ENCODE measurements at places on chromosomes 7 and 10.

- DNase-seq, result no peak
These were observed 66.1 kb downstream of the SAMD9 start for GRCh38 chr7:93051660-93052059.

DNA sequence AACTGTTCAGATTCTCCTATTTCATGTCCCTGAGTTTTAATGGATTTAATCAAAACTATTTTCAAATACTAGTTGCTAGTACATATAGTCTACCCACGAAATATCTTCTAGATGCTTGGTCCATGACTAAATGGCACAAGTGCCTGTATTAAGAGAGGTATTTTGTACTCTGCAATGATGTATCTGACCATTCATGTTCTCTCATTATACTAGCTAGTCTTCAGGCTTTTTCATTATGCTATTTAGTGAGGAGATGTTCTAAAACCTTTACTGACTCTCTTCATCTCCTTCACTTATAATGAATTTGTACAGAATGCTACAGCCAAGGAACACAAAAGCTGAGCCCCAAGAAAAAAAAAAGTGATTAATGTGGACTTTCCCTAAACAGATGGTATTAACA is 222.5 kb downstream of the AHR start:
- no peak for DNase-seq

DNA sequence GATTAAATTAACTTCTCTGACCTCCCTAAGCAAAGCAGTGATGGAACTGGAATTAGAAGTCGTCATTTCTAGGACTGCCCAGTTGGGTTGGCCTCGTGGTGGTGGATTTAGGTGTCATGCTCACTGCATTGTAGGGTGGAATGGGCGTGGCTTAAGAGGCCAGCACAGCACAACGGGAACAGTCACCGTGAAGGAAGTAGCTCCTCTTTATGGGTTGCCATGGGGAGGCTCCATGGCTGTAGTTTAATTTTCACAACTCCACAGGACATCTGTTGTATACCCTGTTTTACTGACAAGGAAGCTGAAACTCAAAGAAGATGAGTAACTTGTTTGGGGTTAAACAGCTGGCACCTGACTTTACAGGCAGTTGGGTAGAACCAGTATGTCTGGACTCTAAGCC is 208.3 kb downstream of the CELF2 start:
- DNase-seq, result peak; percentile 73

- no peak for DNase-seq
These were observed 50.6 kb downstream of the PRTFDC1 start for GRCh38 chr10:24901686-24902399.

DNA sequence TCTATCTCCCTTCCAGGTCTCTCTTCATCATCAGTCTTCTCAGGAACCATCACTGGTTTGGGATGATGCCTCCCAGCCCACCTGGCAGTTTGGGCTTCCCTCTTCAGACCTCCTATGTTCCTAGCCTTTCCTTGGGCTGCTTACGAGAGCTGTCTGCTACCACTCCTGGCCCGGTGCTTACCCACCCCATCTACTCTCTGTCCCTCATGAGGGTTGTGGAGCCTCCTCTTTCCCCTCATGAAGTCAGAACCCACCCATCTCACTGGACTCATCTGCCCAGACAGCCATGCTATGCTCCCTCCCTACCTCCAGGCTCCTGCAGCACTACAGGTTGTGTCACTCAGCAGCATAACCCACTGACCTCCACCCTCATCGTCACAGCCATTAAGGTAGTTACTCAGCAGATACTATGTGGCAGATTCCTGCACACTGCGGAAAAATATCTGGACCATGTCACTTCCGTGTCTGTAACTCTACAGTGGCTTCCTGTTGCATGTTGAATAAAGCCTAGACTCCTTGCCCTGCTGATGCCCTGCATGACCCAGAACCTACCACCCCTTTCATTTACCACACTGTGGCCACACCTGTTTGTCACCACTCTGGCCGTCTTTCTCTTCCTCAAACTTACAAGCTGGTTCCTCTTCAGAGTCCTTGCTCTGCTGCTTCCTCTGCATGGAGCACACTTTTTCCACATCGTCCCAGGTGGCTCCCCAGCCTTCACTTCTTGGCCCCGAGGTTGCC is 2.0 kb downstream of the DBNL start:
- peak; percentile 37 for DNase-seq

- no peak for DNase-seq
These were observed at the start of gene AKR1C3 for GRCh38 chr10:5094265-5095205. Gene AKR1C3, plus strand, starts transcription at chr10:5094414. Its CDS starts 31 bp downstream, at chr10:5094445.

GRCh38 chr10:89505640-89506275 is 29.6 kb downstream of the SLC16A12 start:
- DNase-seq, result no peak

DNA sequence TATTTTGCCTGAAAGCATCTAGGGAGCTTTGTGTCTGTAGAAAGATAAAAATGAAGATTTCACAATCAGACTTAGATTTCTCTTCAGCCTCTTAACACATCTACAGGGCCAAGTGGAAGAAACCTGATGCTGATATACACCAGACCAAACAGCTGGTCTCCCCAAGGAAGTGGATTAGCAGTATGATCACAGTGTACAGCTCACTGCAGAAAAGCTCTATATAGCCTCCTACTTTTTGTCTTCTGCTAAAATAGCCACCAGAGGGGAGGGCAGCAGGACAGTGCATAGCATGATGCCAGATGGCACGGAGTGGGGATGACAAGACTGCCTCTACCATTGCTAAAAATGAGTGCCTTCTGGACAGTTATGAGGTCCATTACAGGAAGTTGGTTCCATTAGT is 16.0 kb downstream of the FAM13C start:
- DNase-seq, result no peak

- DNase-seq, result no peak
These were observed at the start of gene ZNF735 for GRCh38 chr7:64206903-64207302. Gene ZNF735, plus strand, starts transcription at chr7:64207203. Its CDS starts 0 bp downstream, at chr7:64207203.

GRCh38 chr7:120412139-120413050 is 139.4 kb downstream of the KCND2 start:
- no peak for DNase-seq

- no peak for DNase-seq
These were observed 119.8 kb downstream of the FAM107B start for GRCh38 chr10:14654821-14655382.

GRCh38 chr7:32058002-32058401 is 12.2 kb downstream of the PDE1C start:
- DNase-seq, result no peak

DNA sequence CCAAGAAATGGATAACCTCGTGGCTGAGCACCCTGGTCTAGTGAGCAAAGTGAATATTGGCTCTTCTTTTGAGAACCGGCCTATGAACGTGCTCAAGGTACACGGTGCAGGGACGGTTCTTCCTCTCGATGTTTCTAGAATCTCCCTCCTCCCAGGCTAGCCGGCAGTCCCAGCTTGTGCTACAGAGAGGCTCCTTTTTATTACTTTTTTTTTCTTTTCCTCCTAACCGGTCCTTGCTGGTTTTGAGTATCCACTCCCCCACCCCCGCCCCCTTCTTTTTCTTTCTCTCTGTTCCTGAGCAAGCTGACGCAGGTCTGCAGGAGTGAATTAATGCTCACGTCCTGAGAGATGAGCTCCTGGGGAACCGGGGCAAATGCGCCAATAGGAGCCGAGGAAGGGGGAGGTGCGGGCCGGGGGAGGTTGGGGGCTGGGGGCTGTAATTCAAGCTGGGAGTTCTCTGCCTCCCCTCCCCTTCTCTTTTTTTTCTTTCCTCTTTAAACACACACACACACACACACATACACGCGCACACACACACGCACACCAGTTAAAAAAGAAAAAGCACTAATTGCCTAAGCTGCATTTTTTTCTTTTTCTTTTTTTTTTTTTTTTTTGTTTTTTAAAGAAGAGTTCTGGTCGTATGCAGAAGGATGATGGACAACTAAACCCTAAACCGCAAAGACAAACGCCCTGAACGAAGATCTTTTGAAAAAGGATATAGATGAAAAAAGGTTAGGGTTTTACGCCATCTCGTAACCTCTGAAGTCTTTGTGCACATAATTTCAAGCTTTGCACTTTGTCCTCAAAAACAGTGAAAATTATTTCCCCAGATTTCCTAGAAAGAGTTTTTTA is 6.6 kb downstream of the CPA2 start:
- DNase-seq, result no peak

- no peak for DNase-seq
These were observed 16.9 kb downstream of the CPA1 start for GRCh38 chr7:130397051-130397757.

- no peak for DNase-seq
These were observed 131.5 kb upstream of the LAMB4 start for GRCh38 chr7:108261560-108262255.

- no peak for DNase-seq
These were observed 46.7 kb upstream of the WNT16 start for GRCh38 chr7:121282129-121282528.

GRCh38 chr7:44134943-44135628 is 6.0 kb downstream of the MYL7 start:
- no peak for DNase-seq

- DNase-seq, result no peak
These were observed 15.8 kb downstream of the GTPBP4 start for GRCh38 chr10:1003884-1004670.

DNA sequence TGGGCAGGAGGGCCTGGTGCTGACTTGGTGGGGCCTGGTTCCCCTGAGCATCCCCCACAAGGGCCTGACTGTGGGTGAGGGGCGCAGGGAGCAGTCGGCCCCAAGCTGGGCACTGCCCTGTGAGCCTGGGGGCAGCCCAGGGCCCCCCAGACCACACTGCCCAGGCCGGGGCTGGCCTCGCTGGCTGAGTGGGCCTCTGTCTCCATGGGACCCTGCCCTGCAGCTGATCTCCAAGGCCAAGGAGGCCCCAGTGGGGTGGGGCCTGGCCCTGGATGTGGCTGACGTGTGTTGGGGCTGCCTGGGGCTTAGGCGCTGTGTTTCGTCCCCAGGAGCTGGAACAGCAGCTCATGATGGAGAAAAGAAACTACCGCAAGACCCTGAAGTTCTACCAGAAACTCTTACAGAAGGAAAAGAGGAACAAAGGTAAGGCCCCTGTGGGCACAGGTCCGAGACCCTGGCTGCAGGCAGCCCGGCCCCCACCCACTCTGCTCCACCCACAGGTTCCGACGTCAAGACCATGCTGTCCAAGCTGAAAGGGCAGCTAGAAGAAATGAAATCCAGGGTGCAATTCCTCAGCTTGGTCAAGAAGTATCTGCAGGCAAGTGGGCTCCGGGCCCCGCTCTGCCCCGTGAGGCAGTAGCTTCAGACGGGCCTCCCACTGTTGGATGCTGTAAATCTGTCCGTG is 23.5 kb upstream of the UTF1 start:
- DNase-seq, result no peak

GRCh38 chr7:152607007-152607406 is 68.9 kb downstream of the XRCC2 start:
- no peak for DNase-seq

DNA sequence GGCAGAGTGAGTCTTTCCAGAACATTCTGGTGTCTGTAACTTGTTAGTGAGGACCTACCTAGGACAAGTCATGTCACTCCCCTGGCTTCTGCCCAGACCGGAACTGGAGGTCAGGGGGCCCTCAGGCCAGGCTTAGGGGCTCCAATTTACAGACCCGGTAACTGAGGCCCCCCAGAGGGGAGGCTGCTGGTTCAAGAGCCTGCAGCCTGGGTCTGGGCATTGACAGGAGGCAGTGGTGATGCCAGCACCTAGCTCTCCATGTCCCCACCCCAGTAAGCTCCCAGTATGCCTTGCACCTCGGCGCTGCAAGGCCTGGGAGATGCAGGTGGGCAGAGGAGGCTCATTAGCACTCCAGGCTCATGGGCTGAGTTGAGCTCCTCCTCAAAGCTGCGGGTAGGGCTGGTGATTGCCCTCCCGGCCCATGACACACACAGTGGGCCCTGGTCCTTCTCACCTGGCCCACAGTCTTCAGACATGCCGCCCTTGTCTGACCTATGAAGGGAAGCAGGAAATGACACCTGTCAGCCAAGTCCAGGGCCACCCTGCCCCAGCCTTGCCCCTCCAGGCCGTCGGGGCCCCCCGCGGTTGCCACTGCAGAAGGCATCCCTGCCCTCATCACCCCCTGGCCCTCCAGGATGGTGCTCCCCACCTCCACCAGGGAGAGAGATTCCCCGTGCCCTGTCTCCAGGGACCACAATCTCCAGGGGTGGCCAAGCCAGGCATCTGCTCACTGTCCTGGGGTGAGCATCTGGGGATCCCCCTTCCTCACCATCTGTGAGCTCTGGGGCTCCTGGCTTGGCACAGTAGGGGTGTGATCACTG is 88.3 kb upstream of the TMEM248 start:
- no peak for DNase-seq

DNA sequence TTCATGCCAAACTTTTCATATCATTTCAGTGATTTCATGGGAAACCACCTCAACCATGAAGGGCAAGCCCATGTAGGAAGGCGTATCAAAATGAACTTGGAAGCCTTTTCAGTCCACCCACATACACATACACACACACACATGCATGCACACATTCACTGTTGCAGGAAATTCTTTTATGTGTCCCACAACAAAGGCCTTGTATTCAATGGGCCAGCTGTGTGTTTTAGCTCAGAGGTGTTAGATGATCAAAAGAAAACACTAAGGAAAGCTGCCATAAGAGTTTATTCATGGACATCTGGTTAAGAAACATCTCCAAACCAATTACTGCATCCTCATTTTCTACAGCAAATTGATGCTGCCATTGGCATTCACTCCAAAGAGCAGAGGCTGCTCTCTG is 74.4 kb upstream of the STK17A start:
- no peak for DNase-seq

GRCh38 chr10:51086710-51087109 is 12.4 kb downstream of the PRKG1 start:
- no peak for DNase-seq

- no peak for DNase-seq
These were observed 44.5 kb downstream of the LRRC18 start for GRCh38 chr10:48894911-48895802.

- DNase-seq, result no peak
These were observed 148.2 kb upstream of the FERD3L start for GRCh38 chr7:19293431-19293830.

DNA sequence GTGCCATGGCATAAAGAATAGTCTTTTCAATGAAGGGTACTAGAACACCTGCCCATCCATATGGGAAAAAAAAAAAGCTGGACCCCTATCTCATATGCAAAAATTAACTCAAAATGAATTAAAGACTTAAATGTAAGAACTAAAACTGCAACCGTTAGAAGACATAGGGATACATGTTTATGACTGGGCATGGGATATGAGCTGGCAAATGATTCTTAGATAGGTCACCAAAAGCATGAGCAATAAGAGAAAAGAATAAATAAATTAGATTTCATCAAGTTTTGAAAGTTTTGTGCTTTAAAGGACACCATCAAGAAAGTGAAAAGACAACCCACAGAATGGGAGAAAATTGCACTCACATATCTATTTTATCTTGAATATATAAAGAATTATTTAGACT is 222.0 kb downstream of the ADK start:
- DNase-seq, result no peak

All from activated T-cell treated with anti-CD3 and anti-CD28 coated beads, Interleukin-2, amount 50 U/mL, for 72 hours (primary cell).